ENCODE measurements at places on chromosomes 11 and 22. TPM values are rescaled to one million over a fixed set of nuclear protein-coding genes. Genes with fewer than 3 reads are reported as not detected.

GRCh38 chr11:93700830-93701229 is 39.3 kb downstream of the CEP295 start:
- no peak for DNase-seq

DNA sequence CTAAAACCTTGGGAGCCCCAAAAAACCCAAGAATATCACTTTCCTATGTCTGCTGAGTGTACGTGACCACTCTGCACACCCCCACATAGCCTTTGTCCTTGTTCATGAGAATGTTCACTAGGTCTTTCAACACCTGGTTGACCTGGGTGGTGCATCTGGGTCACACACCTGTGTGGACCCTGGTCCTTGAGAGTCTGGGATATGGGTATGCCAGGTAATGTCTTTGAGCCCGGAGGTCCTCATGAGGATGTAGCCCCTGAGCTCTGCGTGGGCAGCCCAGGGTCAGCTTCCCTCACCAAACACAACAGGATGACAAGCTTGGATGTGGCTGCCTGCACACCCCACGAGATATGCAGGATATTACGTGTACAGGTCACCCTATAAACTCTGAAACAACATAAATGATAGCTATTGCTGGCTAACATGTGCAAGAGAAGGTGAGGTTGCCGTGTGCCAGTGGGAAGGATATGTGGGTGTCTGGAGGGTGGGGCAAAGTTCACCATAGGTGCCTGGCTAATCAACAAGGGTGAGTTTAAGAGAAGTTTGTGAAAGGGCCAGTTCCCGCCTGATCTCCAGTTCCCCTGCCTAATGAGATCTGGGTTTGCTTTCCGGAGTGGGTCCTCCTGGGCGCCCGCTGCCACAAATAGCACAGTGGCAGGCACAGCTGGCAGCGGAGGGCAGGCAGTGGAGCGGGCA is 1.4 kb upstream of the PPARA start:
- DNase-seq: no peak

DNA sequence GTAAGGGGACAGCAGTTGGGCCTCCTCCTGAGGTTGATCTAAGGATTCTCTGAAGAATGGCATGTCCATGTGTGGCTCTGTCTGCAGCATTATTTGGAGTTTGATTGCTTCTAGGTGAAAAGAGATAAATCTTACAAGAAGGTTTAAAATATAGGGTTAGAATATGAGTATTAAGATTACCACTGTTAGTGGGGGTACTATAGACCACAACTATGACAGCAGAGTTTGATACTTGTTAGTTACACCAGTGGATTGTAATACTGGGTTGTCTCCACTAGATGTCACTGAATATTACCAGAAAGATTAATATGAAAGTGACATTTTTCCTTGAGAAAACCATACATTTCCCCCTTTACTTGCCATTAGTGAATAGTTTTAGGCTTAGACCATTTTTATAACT is 47.9 kb downstream of the ZNF280B start:
- DNase-seq: no peak

- DNase-seq: no peak
Observed at GRCh38 chr11:35292279-35292678, 127.1 kb downstream of the SLC1A2 start.

DNA sequence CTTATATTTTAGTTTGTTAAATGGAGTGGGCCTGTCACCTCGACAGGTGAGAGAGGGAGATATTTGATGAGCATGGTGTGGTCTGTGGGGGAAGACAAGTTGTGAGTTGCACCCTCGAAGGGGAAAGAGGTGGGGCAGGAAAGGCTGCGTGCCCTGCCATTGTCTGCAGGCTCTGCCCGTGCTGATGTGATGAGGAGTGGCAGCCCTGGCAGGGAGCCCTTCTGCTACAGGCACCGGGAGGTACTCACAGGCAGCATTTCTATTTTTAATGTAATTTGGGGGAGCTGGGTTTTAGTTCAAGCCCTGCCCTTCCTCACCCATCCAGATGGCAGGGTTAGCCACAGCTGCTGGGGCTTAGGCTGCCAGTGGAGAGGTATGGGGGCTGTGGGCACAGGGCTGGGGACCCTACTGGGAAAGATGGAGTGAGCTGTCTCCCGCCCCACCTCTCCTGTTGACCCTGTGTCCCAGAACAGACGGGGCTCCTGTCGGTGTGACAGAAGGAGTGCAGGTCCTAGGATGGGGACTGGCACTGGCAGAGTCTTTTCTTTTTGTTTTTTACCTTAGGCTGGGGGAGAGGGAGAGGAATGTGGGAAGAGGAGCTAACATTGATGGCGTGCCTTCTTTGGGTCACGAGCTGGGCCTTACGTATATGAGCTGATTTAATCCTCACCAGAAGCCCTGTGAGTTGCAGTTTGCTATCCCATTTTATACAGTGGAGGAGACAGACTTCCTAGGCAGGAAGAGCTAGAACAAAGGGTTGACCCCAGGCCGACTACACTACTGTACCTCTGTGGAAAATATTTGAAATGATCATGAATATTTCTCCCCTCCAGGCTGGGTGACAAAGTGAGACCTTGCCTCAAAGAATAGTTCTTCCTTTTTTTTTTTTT is 51.6 kb downstream of the CEP164 start:
- no peak for DNase-seq

- no peak for DNase-seq
Observed at GRCh38 chr11:61034704-61035525, 63.4 kb downstream of the CD6 start.

DNA sequence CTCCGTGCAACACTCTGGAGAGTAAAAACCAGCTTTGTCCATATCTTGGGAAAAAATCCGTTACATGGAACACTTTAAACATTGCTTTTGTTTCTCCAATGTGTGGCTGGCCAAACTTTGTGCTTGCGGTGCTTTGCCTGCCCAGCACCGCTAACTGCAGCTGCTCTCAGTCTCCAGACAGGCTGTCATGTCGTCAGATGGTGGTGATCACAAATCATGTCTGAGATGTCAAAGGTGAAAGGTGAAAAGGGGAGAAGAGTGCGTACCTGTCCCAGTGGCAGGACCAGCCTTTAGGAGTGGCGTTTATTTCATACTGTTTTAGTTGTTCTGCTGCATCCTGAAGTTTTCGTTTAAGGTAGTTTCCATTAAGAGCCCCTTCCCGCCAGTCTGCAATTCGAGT is 17.1 kb upstream of the AGBL2 start:
- no peak for DNase-seq

- no peak for DNase-seq
Observed at GRCh38 chr22:20080445-20080775, 369 bp downstream of the DGCR8 start.

DRAP1 gene
- 235 TPM for total RNA-seq

CLMP gene
- 13.6 TPM for total RNA-seq

PTPRCAP gene
- 4.0 TPM for total RNA-seq

NLRP14 gene
- 0.08 TPM for total RNA-seq

SLCO2B1 gene
- not detected for total RNA-seq
